ENCODE measurements at places on chromosomes 6 and 20.

DNA sequence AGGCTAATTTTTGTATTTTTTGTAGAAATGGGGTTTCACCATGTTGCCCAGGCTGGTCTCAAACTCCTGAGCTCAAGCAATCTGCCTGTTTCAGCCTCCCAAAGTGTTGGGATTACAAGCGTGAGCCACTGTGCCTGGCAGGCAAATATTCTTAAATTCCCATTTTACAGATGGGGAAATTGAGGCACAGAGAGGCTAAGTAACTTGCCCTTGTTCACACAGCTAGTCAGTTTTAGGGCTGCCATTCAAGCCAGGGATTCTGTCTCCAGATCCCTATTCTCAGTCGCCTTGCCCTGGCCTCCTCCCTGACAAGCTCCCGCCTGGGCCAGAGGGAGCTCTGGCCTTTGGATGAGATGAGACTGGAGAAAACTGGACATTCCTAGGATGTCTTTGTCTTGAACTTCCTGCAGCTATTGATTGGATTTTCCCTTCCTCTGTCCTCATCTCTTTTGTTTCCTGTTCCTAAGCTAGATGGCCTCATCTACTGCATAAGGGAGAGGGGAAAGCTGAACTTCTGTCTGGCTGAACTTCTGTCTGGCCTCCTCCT is 90.5 kb downstream of the NDUFAF5 start:
- DNase-seq: no peak

GRCh38 chr6:56775498-56776166 is 132.9 kb upstream of the DST start:
- DNase-seq: no peak

DNA sequence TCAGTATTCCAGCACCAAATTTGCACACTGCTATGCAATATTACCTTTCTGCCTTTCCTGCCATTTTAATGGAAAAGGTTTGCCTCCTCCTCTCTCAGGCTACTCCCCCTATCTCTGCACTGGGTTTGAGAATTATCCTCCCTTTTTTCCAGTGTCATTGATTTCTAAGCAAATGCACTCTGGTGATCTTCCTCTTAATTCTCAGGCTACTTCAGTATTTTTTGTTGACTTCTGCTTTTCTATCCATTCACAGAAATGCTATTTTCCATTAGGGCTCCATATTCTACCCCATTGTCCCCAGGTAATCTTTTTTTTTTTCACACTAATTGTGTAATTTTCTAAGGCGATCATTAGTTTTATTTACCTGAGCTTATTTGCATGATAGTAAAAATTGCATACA is 144.0 kb downstream of the GJA1 start:
- no peak for DNase-seq

GRCh38 chr6:25487012-25487411 is 165.0 kb upstream of the SCGN start:
- DNase-seq: no peak

GRCh38 chr6:57324538-57324937 is 7.1 kb downstream of the PRIM2 start:
- DNase-seq: no peak

GRCh38 chr6:153729189-153729588 is 309.9 kb upstream of the OPRM1 start:
- DNase-seq: no peak

DNA sequence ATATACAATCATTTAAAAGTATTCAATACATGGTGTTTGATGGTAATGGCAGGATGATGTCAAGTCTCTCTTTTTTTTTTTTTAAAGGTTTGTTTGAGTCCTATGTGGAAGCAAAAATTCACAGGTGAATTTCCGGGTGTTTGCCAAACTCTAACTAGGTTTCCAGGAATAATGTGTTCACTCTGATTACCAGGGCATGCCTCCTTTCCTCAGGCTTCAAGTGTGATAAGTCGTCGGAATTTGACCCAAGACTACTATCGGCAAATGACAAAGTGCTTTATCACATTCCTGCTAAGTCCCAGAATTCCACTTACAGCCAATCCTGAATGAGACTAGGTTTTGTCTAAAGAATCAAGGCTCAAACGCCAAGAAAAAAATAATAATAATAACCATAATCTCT is 7.3 kb downstream of the OARD1 start:
- DNase-seq: no peak

DNA sequence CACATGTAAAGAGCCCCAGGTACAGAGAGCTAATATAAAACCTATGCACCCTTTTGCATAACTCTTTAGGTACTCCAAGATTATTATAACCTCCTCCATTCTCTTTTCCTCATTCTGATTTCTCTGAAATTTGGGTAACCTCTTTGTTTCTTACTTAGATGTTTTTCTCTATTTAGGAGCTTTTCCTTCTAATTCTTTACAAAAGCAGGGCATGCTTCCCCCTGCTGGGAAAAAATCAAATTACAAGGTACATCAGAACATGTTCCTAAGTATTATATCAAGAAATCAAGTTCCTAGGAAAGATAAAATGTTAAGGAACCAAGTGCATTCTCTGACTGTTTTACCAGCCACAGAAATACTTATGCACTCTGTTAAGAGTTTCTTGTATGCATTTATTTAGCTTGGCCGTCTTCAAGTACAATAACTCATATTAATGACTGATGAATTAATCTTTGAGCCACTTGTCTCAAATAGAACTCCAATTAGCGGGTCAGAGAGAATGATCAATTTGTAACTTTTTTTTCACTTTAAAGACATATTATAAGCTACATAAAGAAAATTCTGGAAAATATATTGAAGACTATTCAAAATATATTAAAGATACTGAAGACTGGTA is 2.1 kb downstream of the KHDRBS2 start:
- no peak for DNase-seq

- no peak for DNase-seq
Measured at GRCh38 chr6:79833264-79833963, 113.9 kb downstream of the ELOVL4 start.

- no peak for DNase-seq
Measured at GRCh38 chr20:22691369-22692118, 107.2 kb upstream of the FOXA2 start.

- no peak for DNase-seq
Measured at GRCh38 chr6:147958683-147959082, 384.0 kb upstream of the SASH1 start.

DNA sequence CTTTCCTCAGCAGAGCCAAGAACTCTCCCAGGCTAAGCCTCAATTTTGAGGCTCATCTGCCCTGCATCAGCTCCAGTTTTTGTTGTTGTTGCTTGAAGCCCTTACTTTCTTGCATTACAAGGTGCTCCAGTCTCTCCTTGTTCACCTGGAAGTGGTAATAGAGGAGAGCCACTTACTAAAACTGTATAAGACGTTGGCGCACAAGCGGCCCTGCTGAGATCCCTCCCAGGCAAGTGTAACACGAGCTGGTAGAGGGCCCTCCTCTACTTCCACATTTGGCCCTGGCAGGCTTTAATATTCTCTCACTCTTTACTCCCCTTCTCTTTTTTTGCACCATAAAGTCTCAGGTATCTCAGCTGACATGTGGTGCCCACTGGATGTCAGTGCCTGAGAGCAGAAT is 19.5 kb downstream of the GCM2 start:
- no peak for DNase-seq

- DNase-seq: no peak
Measured at GRCh38 chr20:23782366-23782983, 31.7 kb upstream of the CST1 start.

DNA sequence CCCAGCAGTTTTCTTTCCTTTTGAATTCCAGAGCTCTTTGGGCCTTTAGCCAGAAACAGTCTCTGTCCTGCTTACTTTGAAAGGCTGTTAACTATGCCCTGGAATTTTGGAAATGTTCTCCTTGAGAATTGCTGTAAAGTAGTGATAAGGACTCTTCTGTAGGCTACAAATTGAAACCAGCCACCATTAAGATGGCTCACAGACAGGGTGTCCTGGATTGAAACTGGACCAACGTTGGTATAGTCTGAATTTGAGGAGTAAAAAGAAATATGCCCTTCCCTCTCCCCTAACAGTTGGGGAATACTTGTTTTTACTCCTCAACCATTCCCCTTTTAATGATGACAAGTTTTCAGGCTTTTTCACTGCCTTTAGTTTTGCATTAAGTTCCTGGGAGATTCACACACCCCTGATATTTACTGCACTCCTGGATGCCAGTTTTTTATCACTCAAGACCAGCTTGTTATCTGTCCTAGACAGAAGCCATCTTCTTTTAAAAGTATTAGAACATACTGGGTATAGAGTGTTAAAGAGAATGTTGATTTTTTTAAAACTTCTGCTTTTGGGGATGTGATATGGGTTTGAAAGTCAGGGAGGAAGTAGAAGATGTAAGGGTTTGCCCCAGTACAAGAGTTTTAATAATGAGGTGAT is 21.9 kb downstream of the TOP1 start:
- no peak for DNase-seq

DNA sequence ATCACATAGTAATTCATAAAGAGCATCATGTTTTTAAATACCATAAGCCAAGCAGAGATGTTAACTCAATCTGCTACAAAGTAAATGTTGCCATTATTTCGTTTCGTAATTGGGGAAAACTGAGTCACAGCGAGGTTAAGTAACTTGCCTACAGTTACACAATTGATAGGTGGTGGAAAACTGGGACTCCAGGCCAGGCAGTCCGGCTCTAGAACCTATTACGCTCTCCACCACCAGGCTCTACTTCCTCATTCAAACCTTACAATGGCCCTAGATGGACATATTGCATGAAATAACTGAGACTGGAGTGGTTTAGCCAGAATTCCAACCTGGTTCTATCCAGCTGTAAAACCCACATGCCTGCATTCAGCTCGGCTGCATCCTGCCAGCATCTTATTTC is 58.2 kb downstream of the LINC00237 start:
- no peak for DNase-seq

DNA sequence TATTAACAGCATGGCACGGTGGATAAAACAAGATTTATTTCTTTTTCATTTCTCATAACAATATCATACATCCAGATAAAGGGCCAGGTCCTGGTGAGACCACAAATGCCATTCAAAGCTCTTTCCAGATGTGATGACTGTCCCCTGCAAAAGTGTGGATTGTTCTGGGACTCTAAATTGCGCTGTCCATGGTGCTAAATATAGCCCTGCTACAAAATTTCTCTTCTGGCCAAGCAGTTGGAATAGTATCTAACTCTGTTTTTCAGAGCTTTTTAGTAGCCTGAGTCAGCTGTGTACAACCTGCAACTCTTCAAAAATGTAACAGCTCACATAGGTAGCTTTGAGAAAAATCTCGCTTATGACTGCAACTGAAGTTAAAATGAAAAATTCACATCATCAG is 115.8 kb downstream of the MANEA start:
- no peak for DNase-seq

- no peak for DNase-seq
Measured at GRCh38 chr6:69948479-69949114, 82.2 kb downstream of the COL19A1 start.

- DNase-seq: no peak
Measured at GRCh38 chr6:20542927-20543602, 8.8 kb downstream of the CDKAL1 start.

GRCh38 chr6:140909625-140910024 is 1223.1 kb upstream of the GJE1 start:
- DNase-seq: no peak

DNA sequence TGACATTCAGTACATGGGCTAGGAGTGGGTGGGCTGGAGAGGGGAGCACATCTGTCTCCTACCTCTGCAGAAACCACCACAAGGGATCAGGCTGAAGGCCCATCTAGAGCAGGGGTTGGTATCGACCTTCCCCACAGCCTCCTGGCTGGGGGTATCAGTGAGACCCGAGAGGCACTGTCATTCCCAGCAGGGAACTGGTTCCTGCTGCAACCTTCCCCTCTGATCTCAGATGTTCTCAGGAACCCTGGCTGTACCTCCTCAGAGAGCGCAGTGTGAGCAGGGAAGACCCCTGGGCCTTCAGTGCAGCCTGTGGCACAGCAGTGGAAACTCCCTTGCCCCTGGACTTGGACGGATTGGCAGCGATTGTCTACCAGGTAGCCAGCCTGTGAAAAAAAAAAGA is 7.8 kb downstream of the IP6K3 start:
- no peak for DNase-seq

- no peak for DNase-seq
Measured at GRCh38 chr6:8993111-8993510, 557.8 kb upstream of the SLC35B3 start.

DNA sequence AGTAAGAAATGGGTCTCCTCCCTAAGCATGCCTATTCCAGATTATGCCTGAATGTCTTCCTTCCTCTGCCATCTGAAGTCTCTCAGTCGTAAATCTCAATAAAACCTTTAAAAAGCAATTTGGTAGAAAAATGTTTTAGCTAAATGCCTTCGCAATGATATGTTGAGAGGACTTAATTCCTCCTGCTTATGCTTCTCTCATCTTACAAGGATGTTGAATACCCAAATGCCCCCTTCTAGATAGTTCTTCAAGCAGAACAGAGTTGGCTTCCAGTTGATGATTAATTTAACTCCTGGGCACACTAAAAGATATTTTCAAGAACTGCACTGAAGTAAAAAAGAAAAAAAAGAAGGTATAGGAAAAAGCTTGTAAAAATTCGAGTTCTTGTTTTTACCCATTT is 275.0 kb upstream of the SPTLC3 start:
- DNase-seq: no peak

DNA sequence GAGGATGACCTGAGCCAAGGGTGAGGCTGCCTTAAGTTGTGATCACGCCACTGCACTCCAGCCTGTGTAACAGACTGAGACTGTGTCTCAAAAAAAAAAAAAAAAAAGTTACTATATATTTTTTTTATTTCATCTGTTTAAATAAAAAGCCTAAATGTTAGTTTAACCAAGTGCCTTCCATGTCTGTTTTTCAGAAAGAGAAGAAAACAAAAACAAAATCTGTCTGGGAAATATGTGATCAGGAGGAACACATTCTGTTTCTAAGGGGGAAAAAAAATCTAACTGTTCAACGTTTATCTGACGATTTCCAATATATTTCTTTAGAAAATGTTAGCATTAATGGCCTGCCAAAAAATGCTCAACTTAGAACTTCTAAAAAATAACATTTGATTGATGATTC is 147.0 kb downstream of the IPCEF1 start:
- DNase-seq: no peak

DNA sequence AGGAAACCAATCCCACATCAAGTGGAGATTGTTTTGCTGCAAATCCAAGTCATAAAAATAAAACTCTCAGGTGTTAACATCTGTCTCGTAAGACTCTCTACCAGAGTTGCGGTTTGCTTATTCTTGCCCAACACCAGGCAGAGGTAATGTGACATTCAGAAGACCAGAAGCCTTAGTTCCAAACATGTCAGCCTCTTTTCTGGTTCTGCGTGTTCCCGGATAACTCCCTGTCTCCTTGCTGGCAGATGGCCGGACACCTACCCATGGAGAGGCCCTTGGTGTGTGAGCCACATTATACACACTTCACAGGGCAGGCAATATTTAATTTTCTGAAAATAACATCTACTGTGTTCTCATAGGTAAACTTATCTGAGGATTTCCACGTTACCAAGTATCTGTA is 73.4 kb downstream of the GMPR start:
- no peak for DNase-seq

GRCh38 chr6:34285448-34286164 is 36.8 kb upstream of the SMIM29 start:
- no peak for DNase-seq

DNA sequence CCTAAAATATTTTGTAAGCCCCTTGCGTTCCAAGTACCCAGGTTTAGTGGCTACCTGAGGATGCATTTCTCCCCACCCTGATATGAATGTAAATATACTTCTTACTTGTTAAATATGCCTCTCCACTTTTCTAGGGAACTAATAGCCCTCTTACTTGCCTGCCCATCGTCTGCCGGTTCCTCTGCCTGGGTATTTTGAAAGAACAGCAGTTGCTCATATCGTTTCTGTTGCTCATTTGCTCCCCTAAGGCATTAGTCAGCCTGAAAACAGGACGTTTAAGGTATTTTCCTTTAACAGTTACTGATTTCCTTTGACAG is 141.3 kb upstream of the CARMIL1 start:
- no peak for DNase-seq

GRCh38 chr20:25510202-25510601 is 75.1 kb downstream of the NINL start:
- DNase-seq: no peak
